Skeletal muscle cell (primary cell): ENCODE measurements at places on chromosomes 5 and 9.

DNA sequence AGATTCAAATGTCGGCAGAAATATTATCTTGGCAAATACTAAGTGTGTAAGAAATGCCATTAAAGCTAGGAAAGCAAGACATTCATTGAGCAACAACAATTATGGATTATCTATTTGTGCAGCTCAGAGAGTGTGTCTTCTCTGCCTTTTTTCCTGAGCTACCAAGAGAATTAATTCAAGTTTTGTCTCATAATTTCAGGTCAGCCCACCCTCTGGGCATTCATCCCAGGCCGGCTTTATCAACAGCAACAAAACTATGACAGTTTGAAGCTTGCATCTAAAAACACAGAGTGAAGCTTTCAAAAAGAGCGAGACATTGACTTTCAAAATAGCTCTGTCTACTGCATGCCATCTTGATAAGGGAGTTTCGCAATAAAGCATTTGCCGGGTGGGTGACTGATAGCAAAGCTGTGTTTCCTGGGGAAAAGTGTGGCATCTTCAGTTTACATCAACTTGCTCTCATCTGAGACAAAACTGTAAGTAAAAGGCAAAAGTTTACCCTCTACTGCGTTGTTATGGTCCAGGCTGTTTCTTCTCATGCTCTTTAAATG, 182.4 kb downstream of the IRX1 start:
- no peak for DNase-seq

GRCh38 chr9:96491079-96491879, 41.3 kb downstream of the HABP4 start:
- DNase-seq, result no peak

DNA sequence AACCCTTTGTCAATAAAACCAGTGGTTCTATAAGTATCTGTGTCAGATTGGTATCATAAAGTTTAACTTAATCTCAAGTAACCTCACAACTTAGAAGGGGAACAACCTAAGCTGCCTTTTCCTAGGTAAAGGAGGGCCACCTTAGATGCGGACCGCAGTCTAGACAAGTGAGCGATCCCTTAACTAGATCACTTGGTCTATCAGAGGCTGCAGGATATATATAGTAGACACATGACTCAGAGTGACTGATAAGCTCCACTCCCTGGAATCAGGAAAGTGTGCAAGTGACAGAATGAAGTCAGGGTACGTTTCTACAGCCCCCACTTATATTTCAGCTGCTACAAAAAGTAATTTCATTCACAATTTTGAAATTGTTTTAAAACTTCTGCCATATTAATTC, 7.4 kb downstream of the REEP5 start:
- no peak for DNase-seq

DNA sequence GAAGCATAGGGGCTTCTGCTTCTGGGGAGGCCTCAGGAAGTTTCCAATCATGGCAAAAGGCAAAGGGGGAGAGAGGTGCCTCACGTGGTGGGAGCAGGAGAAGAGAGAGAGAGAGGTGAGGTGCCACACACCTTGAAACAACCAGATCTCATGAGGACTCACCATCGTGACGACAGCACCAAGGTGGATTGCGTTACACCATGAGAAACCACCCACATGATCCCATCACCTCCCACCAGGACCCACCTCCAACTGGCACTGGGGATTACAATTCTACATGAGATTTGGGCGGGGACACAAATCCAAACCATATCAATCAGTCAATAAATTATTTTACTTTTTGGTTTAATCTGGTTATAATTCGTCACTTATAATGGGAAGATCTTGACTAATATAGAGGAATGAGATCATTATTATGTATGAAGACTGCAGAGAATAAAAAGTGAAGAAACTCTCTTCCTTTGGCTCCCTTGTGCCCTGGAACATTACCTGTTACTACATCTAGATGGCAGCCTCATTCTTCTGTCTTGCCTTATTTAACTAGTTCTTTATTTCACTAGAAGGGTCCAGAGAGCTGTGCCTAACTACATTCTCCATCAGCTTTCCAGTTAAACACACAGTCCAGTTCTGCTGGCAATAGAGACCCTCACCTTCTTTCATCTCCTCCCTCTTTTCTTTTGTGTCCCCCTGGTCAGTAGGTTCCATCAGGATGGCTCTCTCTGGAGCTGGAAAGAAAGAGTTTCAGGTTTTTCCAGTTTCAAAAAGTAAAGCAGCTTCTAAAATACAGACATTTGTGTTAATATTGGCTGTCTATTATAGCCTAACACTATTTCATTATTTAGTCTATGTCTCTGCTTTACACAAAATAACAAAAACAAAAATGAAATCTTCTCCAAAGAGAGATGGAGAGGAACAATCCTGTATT, 21.7 kb upstream of the SPINK7 start:
- DNase-seq, result no peak

GRCh38 chr9:125815568-125815967, 68.4 kb downstream of the PBX3 start:
- DNase-seq, result no peak

DNA sequence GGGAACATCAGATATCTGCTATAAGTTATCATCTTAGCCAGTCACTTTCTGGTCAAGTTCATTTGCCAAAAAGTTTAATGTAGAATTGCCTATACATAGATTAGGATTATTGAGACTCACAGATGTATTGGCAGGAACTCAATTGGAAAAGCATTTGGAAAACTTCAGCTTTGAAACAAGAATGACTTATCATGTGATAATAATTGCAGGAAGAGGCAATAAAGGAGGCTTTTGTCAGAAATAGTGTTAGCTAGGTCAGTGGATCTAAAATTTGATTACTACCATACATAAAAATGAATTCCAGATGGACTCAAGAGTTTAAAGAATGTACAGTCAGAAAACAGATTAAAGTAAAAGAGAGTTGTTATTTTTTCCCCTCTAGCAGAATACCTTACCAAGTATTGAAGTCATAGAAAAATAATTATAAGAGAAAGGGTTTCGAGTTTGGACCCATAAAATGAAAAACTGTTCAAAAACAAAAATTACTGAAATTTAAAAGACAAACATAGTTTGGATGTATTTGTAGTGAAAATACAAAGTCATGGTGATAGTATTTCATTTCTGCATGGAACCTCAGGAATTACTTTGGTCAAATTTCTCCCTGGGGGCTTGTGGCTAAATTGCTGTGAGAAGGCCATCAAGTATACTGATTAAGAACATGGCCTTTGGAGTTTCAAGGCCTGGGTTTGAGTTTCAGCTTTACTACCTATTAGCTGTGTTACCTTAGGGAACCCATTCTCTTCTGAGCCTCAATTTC, 159.9 kb downstream of the TMEM38B start:
- no peak for DNase-seq

DNA sequence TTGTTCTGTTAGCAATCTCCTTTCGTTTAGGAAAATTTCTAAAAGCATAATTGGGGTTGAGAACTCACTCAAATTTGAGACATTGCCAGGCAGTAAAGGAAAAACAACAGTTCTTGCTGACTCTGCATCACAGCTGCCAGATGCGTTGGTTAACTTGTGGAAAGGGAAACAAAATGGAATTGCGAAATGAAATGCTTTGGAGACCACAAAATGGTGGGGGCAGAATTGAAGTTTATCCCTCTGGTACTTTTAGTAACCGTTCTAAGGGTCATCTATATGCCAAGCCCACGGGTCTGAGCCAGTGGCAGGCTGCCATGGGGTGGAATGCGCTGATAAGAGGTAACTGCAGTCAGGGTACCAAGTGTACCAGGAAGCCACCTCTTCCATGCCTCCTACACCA, 28.6 kb upstream of the SELENOP start:
- DNase-seq, result peak; percentile 88

DNA sequence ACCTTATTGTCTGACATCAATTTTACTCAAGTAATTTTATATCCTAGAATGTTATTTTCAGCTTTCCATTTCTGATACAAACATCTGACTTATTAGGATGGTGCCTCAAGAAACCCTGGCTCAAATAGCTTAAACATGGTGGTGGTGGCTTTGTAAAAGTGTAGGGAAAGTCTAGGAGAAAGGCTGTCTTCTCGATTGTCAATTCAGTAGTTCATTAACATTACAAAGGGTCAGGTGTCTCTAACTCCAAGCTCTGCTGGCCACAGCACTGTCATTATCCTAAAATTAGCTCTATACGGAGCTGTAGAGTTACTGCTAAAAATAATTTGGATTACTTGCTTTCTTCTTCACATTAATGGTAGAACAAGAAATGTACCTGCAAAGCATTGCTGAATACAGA, 1360.1 kb upstream of the CDH6 start:
- no peak for DNase-seq

- no peak for DNase-seq
Observed at GRCh38 chr9:74804018-74804385, 83.7 kb downstream of the TRPM6 start.

GRCh38 chr9:137303151-137303892, 1.3 kb upstream of the NRARP start:
- DNase-seq, result no peak

GRCh38 chr5:74099538-74100267, 473.7 kb downstream of the ARHGEF28 start:
- no peak for DNase-seq

- no peak for DNase-seq
Observed at GRCh38 chr5:88377705-88378656, 109.3 kb upstream of the TMEM161B start.

DNA sequence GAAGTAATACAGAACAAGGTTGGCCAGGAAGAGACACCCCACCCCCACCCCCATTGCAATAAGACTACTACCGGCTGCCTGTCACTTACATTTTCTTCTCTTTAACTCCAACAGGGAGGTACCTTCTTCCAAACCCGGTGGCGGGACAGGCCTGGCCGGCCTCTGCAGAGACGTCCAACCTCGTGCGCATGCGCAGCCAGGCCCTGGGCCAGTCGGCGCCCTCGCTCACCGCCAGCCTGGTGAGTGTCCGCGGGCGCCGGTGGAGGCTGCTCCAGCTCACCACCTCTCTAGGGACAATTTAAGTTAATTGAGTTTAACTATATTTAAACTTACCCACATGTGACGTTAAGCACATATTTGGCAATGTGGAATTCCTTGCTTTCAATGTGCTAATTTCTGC, 192.4 kb downstream of the MAST4 start:
- DNase-seq, result no peak

GRCh38 chr5:134879456-134879855, 5.3 kb downstream of the TXNDC15 start:
- DNase-seq, result no peak

GRCh38 chr5:56259002-56259511, 25.9 kb upstream of the ANKRD55 start:
- peak; percentile 90 for DNase-seq

DNA sequence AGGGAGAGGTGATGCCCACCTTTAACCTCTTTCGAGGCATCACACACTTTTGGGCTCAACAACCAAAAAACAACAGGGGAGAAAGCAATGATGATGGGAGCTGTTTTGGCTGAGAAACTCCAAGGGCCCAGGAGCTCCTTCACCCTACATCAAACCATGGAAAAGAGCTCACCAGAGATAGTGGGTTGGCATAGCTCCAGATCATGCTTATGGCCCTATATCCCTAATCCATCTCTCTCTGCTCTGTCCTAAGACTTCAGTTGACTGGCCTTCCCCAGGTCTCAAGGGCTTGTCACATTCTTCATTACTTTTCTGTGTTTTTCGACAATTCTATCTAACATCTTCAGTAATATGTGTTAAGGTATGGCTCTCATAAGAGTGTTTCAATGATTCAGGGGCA, 5.7 kb upstream of the CTSL start:
- no peak for DNase-seq

GRCh38 chr5:72383726-72384125, 63.6 kb downstream of the PTCD2 start:
- no peak for DNase-seq

GRCh38 chr9:137619240-137620047, 639 bp downstream of the EHMT1 start:
- no peak for DNase-seq

DNA sequence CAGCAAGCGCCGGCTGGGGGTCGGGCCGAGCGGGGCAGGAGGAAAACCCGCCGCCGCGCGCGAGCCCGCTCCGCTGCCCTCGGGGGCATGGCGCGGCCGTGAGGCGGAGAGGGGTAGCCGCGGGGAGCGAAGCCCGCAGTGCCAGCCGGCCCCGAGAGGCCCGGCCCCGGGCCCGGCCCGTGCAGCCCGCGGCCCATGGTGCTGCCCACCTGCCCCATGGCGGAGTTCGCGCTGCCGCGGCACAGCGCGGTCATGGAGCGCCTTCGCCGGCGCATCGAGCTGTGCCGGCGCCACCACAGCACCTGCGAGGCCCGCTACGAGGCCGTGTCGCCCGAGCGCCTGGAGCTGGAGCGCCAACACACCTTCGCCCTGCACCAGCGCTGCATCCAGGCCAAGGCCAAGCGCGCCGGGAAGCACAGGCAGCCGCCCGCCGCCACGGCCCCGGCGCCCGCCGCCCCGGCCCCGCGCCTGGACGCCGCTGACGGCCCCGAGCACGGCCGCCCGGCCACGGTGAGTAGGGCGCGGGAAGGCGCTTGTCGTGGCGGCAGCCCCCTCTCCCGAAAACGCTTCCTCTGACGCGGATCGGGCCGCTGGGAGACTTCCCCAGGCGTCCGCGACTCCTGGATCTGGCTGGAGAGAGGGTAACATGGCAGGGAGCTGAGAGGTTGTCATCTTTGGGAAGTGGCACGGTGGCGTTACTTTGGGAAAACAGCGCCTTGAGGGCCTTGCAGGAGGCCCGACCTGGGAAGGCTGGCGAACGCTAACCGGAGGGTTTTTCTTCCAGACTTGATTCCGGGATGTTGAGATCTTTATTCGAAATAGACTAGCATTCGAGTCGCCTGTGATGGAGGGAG, 523 bp downstream of the MAML1 start:
- no peak for DNase-seq

- DNase-seq, result peak; percentile 61
Observed at GRCh38 chr5:180802325-180803180, at the start of gene MGAT1. Gene MGAT1, minus strand, starts transcription at chr5:180802806. Its CDS starts 9,835 bp downstream, at chr5:180792971.

- DNase-seq, result no peak
Observed at GRCh38 chr9:130192382-130192999, 20.3 kb downstream of the NCS1 start.

DNA sequence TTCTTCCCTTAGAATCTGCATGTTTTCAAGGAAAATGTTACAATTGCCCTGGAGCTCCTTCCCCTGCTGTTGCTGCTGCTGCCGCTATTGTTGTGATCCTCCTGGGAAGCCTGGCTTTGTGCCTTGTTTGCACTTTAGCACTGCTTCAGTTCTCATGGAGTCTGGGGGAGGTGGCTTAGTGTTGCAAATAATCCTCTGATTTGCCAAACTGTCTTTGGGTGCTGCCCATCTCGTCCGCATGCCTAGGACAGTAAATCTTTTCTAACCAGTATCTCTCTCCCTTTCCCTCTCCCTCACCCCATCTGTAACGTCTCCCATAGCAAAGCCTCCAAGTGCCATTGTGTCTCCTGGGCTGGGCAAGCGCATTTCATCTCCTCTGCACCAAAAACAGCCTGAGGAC, 30.3 kb downstream of the FAM240B start:
- DNase-seq, result no peak
